Vein endothelial cell (primary cell): ENCODE measurements at places on chromosomes 11 and 22. TPM values are rescaled to one million over a fixed set of nuclear protein-coding genes. Genes with fewer than 3 reads are reported as not detected.

Gene JAML
- total RNA-seq: 0.65 TPM in 1 of 2 replicates, not detected in the other

Gene NECTIN1
- 10.5 and 11.4 TPM in 2 replicates for total RNA-seq

Gene PIWIL4
- total RNA-seq: 0.57 and 0.65 TPM in 2 replicates

Gene EIF3M
- total RNA-seq: 469 and 551 TPM in 2 replicates

Gene VEGFB
- 12.5 and 23.2 TPM in 2 replicates for total RNA-seq

Gene OR10D3
- not detected in 2 replicates for total RNA-seq

Gene C22orf31
- total RNA-seq: not detected in 2 replicates

Gene SEPTIN3
- under 0.01 TPM in 2 replicates for total RNA-seq

Gene MTFP1
- 31.4 and 35.9 TPM in 2 replicates for total RNA-seq

Gene OR5P2
- total RNA-seq: 0.33 TPM in 1 of 2 replicates, not detected in the other

Gene KRTAP5-7
- total RNA-seq: not detected in 2 replicates

Gene MMP8
- total RNA-seq: not detected in 2 replicates

Gene LINC01488
- total RNA-seq: not detected in 2 replicates

Gene MAJIN
- total RNA-seq: not detected in 2 replicates

Gene UBE2L3
- 54.2 and 68.0 TPM in 2 replicates for total RNA-seq

Gene MUC2
- total RNA-seq: not detected in 2 replicates

Gene MS4A12
- not detected in 2 replicates for total RNA-seq

Gene MYRF
- 0.48 and 0.65 TPM in 2 replicates for total RNA-seq

Gene PRG2
- total RNA-seq: not detected in 2 replicates

Gene CBX7
- total RNA-seq: 3.4 and 4.2 TPM in 2 replicates

Gene BIRC3
- 2.3 and 4.3 TPM in 2 replicates for total RNA-seq

Gene SPTBN2
- total RNA-seq: 31.9 and 54.9 TPM in 2 replicates

Gene GSTT2B
- 4.2 and 8.8 TPM in 2 replicates for total RNA-seq

Gene CCDC81
- 0.65 and 0.96 TPM in 2 replicates for total RNA-seq

Gene CAPRIN1
- 227 and 287 TPM in 2 replicates for total RNA-seq

Gene NAALAD2
- 0.29 TPM in 1 of 2 replicates, not detected in the other for total RNA-seq

Gene NXPE4
- total RNA-seq: not detected in 2 replicates

Gene ZNF215
- 2.3 and 4.1 TPM in 2 replicates for total RNA-seq

Gene SERHL2
- 1.6 and 3.3 TPM in 2 replicates for total RNA-seq

Gene CHRDL2
- not detected in 2 replicates for total RNA-seq

Gene GRAP2
- total RNA-seq: not detected in 2 replicates

Gene WNT7B
- not detected in 2 replicates for total RNA-seq

Gene P2RX6
- total RNA-seq: under 0.01 TPM in 2 replicates

Gene OLFML1
- total RNA-seq: not detected in 2 replicates

Gene SLC25A18
- total RNA-seq: not detected in 2 replicates

Gene HEPN1
- total RNA-seq: 0.19 and 0.33 TPM in 2 replicates

Gene APLNR
- total RNA-seq: 0.48 TPM in 1 of 2 replicates, not detected in the other
